ENCODE measurements at places on chromosomes 16 and 17.

GRCh38 chr16:50708373-50709060 lies 15.1 kb downstream of the NOD2 start:
- DNase-seq = no peak

- DNase-seq = no peak
Observed at GRCh38 chr16:86243571-86244154, 266.7 kb upstream of the FOXF1 start.

DNA sequence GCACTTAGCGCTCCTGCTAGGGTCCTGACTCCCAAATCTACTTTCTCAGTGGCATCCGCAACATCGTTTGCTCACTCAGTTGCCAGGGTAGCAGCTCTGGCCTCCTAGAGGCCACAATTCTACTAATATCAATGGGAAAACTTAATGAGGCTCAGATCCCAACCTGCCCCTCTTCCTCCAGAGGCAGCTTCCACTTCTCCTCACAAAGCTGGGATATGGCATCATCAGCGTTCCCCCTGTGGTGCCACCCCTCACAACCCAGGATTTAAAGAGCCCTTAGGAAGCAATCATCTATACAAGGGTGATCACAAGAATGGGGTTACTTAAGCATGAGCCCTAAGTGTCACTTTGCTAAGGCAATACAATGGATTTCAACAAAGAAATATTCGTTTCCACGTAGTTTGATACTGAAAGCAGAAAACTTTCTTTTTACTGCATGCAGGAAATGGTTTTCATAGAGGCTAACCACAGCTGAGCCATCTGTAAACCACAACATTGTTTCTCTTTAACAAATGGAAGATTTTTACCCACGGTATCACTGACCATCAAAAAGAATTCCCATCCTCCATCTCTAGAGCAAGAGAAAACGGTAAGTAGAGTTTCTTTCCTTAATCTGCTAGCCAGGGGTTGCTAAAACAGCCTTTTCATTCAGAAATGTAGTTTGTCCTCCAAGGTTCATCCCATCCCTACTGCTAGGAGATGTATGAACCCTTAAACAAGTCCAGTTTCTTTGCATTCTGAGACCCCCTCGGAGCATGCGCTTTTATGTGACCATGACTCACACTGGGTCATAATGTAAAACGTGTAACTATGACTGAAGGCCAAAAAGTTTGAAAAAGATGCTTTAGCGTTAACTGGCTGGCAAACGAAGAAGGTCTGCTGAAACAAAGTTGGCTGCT lies 68.3 kb upstream of the BCAR1 start:
- DNase-seq = peak; percentile 56

DNA sequence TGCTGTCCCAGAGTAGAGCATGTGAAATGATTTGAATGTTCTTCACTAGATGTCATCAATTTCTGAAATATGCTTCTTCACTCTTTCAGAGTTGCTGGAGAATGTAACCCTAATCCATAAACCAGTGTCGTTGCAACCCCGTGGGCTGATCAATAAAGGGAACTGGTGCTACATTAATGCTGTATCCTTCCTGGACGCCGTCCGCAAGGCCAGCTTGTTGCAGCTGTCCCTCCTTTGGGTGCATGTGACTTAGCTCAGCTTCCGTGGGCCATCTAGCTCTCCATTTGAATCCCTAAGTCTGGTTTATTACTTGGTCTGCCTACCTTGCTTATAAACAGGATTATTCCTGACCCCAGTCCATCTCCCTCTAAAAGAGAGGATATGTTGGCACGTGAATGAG lies 58.8 kb downstream of the USP10 start:
- DNase-seq = no peak

DNA sequence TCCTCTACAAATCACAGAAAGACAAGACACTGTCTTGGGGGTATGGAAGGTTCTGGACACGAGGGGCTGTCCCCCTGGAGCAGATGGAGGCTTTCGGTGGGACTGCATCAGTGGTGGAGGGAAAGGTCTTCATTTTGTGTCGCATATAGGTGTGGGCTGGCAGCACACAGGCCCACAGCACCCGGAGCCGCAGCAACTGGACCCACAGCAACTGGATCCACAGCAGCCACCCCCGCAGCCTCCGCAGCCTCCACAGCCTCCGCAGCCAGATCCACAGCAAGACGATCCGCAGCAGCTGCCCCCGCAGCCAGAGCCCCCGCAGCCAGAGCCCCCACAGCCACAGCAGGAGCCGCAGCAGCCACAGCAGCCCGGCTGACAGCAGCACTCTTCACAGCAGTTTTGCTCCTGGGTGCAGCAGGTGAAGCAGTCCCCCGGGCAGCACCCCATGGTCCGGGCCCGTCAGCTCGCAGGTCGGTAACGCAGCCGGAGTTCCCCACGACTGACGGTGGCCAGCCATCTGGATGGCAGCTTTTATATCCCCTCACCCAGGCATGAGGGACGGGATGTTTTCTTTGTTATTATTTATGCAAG lies at the start of gene KRTAP17-1:
TSS of gene KRTAP17-1 (minus strand) at position 507 of the 591 bp plus-strand sequence. CDS start at position 447, 60 bp downstream.
- DNase-seq = no peak

DNA sequence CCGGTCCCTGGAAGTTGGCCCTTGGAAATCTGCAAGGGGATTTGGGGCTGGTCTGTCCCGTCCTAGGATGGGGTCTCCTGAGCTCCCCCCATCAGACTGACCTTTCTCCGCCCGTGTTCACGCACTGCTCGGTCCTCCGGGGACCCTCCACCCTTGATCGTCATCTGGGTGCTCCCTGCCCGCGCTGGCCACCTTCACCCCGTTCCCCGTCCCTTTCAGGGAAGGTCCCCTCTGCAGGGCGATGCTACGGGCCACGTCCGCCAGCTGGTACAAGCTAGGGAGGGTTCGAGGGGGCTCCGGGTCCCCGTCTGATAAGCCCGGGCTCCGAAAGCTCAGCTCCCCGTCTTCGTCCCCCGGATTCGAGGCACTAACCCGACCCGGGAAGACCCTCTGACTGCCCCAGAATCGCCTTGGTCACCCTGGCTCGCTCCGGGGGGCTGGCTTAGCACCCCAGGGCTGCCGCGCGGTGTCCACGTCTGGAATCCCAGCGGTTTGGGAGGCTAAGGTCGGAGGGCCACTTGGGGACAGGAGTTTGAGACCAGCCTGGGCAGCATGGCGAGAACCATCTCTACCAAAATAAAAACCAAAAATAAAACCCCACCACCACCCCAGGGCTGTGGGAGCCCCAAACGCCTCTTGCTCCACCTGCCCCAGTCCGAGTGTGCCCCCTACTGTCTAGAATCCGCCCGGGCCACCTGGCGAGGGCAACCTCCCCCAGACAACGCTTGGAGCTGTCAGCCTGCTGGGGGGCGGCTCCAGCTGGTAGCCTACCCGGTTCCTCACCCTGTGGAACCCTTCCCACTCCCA lies 1.1 kb upstream of the SLC43A2 start:
- DNase-seq = no peak

DNA sequence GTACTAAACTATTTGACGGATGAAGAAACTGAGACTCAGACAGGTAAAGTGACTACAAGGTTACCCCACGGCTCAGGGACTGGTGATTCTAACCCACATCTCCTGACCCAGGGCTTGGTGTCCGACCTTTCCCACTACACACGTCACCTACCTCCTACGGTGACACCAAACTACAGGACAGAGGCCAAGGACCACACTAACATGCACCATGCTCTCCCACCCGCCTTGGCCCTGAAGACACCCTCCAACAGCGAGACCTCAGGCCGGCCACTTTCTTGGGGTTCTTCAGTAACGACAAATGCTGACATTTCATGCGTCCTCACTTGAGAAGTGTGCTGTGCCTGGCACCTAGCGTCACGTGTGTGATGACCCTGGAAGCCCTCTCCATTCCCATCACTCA lies 6.4 kb downstream of the KNOP1 start:
- no peak for DNase-seq

DNA sequence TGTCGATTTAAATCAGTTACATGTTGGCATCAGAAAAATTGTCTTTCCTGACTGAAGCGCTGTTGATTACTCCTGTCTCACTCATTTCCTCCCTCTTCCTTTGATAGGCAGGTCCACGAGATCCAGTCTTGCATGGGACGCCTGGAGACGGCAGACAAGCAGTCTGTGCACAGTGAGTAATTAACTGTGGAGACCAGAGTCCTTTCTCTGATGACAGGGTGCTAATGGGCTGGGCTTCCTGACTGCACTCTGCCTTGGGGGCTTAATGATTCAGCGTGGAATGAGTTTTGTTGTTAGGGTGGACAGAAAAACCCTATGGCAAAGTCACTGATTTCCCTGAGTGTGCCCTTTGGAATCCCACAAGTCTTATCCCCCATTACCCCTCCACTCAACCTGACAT lies 6.5 kb downstream of the GOSR2 start:
- no peak for DNase-seq

DNA sequence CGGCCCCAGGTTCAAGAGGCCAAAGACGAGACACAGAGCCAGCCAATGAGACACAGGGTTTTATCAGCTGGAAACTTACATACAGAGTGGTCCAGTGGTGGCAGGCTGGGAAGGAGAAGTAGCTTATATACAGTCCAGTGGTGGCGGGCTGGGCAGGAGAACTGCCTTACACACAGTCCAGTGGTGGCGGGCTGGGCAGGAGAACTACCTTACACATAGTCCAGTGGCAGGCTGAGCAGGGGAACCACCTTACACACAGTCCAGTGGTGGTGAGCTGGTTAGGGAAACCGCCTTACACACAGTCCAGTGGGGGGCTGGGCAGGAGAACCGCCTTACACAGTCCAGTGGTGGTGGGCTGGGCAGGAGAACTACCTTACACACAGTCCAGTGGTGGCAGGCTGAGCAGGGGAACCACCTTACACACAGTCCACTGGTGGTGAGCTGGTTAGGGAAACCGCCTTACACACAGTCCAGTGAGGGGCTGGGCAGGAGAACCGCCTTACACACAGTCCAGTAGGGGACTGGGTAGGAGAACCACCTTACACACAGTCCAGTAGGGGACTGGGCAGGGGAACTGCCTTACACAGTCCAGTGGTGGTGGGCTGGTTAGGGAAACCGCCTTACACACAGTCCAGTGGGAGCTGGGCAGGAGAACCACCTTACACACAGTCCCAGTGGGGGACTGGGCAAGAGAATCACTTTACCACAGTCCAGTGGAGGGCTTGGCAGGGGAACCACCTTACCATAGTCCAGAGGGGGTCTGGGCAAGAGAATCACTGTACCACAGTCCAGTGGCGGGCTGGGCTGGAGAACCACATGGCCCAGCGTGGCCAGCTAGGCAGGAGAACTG lies 90.9 kb downstream of the GAS7 start:
- DNase-seq = no peak

DNA sequence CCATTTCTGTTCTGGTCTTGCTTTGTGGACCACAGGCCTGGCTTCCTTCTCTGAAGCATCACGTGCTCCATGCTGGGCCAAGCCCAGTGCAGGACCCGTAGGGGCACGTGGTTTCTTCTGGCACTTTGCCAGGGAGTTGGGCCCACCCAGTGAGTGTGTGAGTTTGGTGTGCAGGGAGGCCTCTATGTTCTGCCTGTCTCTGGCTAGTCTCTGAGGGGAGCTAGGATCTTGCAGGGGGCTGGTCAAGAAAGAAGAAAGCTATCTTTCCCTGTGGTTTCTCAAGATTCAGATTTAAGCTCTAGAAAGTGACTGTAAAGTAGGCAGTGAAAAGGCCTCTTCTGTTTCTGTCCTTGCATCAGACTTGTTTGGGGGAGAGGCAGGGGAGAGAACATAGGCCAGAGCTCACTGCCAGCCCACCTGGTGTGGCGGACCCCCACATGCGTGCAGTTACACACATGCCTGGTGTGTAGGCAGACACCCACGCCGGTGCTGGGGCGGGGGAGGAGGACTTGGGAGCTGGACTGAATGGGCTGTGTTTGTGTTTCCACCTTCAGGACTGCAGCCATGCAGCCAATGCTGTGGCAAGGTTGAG lies 11.8 kb downstream of the LASP1 start:
- no peak for DNase-seq
